ENCODE measurements at places on chromosomes 3 and 15.

DNA sequence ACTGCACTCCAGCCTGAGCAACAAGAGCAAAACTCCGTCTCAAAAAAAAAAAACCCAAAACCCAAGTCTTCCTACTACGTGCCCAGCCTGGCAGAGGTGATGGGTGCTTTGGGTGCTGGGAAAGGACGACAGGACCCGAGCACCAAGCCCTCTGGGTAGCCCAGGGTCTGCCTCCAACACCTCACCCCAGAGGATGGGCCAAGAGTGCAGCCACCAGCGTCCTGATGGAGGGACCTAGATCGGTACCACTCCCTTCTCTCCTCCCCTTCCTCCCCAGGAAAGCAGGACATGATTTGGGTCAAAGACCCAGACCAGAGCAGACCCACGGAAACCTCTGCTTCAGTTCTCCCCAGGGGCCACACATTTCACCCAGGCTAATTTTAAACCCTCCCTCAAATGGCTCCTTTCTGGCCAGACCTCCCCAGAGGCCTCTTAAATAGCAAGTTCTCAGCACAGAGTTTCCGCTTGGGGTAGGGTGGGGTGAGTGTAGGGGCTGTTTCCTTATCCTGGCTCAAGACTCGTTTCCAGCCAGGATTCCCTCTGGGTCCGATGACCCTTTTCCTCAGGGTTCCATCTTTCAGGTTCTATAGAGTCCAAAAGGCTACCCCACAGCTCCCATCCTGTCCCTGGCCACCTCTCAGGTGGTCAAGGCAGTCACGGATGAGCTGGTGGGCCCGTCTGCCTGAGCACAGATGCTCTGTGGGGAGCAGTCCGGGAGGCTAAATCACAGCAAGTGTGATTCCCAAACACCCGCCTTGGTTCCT, 20.5 kb downstream of the RBPMS2 start:
- no peak for DNase-seq

GRCh38 chr3:188358787-188359493, 205.0 kb downstream of the LPP start:
- no peak for DNase-seq

DNA sequence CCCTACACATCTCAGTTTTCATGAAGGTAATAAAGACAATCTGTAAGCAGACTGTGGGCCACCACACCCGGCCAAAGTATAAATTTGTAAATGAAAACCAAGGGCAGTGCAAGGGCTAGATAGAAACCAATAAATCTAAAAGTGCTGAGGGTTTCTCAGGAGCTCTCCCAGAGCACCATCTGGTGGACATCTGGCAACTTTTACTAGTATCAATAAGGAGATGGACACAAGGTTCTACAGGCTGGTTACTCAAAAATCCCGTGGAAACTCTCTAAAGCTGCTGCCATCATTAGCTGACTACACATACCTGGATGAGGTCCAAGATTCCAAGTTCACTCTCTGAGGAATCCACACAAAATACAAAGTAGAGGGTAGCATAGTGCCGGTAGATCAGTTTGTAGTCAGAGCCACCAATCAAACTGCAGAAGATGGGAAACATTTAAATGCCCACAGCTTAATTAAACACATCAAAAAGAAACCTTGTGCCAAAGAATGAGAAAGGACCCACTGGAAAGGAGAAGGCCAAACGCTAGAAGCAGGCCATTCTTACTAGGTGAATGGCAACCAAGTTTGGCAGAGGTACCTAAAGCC, 5.5 kb downstream of the AP3S2 start:
- DNase-seq: no peak

DNA sequence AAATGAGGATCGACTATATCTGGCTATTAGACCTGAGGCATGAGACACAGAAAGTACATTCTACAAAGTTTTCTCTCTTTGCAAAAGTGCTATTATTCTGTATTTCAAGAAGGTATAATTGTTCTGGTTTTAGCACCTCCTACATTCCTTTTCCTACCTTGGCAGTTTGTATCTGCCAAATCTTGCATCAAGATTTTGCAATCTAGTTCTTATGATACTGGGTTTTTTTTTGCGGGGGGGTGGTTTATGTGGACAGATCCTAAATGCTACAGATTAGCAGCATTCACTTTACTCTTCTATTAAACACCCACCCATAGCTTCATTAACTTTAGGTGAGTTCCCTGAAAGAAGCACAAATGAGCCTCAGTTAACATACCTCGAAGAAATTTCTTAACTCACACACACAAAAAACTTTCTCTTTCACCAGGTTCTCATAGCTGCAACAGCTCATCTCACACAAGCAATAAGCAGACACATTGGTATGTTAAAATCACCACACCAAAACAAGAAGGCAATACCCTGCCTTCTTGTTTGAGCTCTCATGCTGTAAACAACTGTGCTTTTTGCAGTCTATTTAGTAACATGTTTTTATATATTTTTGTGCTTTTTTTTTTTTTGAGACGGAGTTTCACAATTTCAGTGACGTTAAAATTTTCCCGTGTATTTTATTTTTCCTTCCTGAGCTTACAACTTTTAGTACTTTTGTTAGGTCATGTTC, 73.0 kb upstream of the VGLL4 start:
- no peak for DNase-seq

DNA sequence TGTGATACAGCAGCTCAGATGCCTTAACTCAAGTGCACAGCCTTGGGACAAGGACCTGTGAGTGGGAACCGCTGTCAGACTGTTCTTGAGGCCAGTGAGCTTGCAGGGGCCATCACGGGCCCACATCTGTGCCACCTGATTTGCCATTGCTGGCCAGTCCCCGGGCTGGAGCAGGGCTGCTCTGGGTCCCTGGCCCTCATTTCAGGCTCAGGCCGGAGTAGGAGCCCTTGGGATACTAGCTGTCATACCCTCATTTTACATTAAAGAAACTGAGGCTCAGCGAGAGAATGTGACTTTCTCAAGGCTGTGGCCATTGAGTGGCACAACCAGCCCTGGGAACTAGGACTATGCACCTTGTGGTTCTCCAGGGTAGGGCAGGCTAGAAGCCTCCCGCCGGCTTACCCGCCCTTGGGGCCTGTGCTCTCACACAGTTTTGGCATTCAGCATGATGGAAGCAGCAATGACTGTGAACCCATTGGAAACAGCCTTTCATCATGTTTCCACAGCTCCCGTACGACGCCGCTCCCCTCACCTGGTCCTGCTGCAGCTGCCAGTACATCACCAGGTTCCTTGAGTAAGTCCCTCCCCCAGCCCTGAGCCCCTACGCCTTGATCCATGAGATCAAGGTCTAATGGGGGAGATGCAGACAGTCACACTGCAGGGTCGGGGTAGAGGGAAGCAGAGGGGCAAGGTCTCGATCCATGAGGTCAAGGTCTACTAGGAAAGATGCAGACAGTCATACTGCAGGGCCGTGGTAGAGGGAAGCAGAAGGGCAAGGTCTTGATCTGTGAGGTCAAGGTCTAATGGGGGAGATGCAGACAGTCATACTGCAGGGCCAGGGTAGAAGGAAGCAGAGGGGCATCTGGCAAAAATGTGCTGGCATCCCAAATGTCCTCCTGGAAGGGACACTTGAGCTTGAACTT, 42.2 kb downstream of the GOLGA6L10 start:
- no peak for DNase-seq

- no peak for DNase-seq
Measured at GRCh38 chr3:153615863-153616262, 453.8 kb downstream of the RAP2B start.

DNA sequence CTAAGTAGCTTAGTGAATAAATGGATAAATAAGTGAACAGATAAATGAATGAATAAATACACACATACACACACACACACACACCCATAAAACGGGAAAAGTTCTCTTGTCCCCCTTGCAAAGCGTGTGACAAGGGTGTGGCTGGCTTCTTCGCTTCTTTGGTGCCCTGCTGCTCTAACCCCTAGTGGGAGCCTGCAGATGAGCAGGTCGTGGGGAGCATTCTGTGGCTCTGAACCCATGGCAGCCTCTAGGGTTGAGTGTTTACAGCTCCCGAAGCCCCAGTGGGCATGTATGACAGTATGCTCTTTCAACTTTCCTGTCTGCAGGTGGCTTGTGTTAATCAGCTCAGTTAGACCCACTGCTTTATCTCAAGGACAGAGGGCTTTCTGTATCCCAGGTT, 582.3 kb downstream of the EDEM1 start:
- no peak for DNase-seq

DNA sequence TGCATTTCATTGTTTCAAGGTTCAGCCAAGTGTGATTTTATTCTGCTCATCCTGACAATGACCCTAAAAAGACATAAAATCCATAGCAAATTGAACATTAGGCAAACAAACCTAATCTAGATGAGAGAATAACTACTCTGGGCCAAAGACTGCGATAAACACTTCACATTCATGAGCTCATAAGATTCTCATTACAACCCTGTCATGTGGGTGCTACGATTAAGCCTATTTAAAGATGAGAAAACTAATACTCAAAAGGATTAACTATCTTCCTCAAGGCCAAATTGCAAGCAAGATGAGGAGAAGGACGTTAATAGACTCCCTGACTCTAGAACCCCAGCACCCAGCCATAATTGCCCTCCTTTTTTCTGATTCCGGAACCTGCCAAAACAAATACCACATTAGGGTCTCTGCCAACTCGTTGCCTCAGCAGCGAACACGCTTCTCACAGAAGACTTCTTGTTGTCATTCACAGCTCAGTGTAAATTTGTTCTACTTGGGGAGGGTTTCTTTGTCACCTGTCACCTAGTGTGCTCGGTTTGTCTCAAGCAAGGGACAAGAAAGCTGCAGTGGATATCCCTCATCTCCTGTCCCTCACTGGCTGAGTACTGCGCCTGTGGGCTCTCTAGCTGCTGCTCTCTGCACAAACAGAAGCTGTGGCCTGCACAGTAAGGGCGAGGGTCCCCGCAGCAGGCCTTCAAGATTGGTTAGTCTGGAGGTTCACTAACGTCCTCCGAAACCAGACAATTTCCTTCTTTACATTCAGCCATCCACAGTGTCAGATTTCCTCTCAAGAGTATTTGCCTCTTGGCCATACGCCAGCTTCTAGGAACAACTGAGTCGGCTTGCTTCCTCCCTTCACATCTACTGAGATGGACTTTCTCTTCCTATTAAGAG, 200.0 kb upstream of the UBE2E2 start:
- DNase-seq: no peak

DNA sequence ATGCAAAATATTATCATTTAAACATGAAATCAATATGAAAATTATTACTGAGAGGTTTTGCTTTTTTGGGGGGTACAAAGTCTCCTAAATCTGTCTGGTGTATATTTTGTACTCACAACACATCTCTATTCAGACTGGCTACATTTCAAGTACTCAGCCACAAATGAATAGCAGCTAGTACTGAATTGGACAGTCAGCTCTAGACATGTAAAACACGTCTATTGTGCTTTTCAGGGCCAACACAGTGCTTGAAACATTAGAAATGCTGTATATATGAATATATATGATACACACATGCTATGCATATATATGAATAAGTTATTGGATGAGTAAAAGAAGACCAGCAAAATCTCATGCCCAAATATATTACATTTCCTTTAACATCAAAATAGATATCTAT, 103.8 kb upstream of the CFAP20DC start:
- DNase-seq: no peak

- no peak for DNase-seq
Measured at GRCh38 chr15:49644364-49644794, 23.5 kb downstream of the DTWD1 start.

DNA sequence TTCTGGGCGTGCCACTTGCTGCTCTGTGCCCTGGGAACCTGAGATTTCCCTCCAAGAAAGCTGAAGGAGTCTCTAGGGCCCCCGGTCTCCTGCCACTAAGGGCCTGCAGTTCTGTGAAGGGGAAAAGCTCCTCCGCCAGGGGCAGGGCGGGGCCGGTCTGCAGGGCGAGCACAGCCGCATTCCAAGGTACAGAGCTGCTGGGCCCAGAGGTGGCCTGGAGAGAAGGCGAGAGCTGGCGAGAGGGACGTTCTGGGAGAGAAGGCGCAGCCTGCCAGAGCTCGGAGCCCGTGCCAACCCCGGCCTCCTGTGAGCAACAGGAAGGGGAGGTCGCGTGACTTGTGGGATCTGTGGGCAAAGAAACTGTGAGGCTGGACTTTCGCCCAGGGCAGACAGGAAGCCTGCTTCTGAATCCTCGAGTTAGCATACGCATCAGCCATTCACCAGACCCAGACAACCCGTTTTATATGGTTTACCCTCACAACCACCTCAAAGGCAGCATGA, 500.4 kb downstream of the SHQ1 start:
- DNase-seq: peak; percentile 70

DNA sequence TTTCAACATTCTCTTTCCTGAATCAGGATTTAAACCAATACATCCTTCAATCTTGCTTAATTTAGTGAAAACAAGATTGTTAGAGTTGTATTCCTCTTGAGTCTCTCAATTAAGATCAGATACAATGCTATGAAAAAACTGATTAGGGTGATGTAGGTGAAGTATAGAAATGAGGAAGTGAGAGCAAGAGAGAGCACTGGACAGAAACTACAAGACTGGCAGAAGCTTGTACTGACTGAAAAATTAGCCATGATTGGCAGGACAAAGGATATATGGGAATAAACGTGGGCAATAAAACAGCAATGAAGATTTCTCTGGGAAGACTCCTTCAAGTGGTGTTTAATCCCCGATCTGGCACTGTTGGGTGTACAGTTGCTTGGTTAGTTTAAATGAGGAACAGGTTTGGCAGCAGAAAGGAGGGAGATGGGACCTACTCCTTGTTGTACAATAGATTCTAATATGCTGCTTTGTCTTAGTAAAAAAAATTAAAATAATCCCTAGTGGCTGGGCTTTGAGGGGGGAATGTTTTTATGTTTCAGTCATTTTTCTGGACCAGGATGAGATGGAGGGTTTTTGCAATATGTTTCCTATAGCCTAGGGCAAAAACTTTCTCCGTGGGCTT, 252.7 kb downstream of the SLC9A9 start:
- no peak for DNase-seq

- no peak for DNase-seq
Measured at GRCh38 chr15:32861761-32862160, 144.0 kb downstream of the GREM1 start.

DNA sequence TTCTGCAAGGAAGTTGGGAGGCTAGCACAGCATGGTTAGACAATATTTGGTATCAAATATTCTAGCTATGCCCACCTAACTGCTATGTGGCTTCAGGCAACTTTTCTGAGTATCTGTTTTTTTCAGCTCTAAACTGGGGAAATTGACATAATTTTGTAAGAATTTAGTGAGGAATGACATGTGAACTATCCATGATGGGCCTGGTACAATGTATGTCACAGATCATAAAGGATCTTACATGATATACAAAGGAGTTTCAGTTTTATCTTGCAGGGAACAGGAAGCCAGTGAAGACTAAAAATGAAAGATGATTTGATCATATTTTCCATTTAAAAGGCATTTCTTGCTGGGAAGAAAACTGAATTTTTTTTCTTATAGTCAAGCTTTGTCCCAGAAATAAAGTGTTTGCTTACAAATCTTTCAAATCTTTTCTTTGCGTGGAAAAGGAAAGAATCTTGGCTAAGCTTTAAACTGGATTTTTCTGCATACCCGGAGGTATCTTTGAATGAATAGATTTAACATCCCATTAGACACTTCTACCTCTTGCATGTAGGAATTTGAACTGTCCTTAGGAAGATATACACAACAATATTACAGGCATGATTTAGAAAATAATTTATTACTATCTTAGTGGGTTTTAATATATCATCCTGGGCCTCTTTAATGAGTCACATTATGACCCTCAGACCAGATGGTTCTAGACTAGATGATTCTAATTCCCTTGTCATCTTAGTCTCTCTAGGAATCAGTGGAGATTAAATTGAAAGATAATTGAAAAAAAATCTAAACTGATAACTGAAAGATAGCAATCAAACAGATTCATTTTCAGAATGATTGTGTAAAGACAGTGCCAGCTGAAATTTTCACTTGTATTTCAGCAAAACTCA, 436.0 kb upstream of the THBS1 start:
- DNase-seq: no peak

- no peak for DNase-seq
Measured at GRCh38 chr15:33344530-33344929, 33.8 kb downstream of the RYR3 start.

GRCh38 chr3:197419696-197420095, 121.3 kb upstream of the DLG1 start:
- DNase-seq: no peak

All from natural killer cell treated with Interleukin-12 subunit alpha and Interleukin-12 subunit beta and Interleukin-15 and Interleukin-18, amount 100 ng/mL, for 72 hours (primary cell).